Liver (tissue), 10 donors: ENCODE measurements at places on chromosomes 7 and 10. TPM values are rescaled to one million over a fixed set of nuclear protein-coding genes. Genes with fewer than 3 reads are reported as not detected.

CPXM2 gene
- polyA plus RNA-seq, result 0.21 TPM

LRRC4 gene
- polyA plus RNA-seq, result 1.6 TPM

SPDYE1 gene
- not detected for polyA plus RNA-seq

DNA sequence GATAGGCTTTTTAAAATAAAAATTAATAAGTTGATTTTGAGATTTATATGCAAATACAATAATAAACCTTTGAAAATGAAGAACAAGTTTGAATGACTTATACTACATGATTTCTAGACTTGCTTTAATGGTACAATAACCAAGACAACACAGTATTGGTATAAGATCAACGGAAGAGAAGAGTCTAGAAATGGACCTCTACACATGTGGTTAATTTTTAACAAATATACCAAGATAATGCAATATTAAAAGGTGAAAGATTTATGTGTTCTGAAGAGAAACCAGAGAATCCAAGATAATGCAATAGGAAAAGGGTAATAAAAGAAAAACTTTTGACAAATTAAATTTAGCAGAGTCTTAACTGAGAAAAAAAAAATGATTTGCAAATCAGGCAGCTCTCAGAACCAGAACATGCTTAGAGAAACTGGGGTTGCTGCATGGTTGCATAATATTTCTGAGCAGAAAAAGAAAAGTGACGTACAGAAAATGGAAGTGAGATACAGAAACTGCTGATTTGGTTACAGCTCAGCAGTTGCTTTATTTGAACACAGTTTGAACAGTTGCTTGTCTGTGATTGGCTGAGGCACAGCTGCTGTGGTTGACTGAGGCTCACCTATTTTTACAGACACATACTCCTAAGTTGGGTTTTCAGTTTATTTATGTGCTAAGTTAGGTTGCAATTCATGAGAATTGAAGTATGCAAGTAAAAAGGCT lies 365.9 kb downstream of the CRPPA start:
- DNase-seq, result no peak

DNA sequence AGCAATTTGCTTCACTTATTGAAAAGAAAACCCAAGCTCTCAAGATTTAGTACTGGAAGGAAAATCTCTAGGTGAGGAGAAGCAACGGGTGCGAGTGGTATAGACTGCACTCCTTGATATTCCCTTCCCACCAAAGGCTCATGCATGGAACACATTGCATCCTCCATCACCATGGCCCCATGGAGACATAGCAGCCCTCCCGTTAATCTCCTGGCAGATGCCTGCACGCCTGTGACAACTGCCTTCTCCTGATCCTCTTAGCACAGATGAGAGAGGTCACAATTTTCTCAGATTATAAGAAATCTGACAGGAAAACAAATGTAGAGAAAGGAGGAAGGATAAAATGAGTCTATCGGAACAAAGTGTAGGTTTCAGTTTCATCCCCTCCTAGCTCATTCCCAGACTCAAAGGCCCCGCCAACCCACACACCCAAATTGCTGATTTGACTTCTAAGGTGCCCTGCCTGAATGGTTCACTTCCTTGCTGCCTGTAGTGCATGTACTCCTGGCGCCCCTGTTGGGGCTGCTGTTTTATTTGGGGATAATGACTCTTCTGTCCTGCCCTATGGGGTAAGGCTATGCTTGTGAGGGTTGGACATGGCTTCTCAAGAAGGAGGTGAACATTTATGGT lies 50.0 kb downstream of the PLXNA4 start:
- no peak for DNase-seq

DNA sequence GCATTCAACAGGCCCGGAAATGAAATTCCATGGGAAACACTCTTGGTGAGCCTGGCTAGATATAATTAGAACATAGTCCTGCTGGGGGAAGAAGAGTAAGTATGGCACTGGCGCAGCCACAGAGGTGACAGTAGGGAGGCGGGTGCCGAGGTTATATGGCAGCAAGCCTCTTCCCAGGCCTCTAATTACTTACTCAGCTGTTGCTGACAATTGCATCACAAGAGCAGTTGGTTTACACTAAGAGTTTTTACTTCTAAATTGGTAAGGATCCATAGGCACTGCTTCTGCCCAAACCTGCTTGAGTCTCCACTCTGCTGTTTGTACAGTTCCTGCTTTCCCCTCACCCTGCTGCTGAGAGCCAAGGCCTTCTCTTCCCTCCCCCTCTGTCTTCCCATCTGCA lies 93.3 kb upstream of the DUSP5 start:
- DNase-seq, result no peak

DNA sequence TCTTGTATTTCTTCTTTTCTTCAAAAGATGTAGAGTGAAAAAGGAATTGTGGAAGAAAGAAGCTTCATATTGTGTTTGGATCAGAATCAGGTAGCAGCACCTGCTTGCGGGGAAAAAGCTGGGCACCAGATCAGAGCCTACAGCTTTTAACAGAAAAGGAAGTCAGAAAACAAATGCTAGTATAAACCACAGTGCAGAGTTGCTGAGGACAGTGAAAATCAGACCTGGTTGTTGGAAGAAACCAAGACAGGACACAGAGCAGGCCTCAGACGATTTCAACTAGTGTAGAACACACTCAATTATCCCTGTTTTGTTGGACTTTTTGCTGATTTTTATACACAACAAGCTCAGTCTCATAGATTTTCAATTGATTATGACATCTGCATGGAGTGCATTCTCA lies 221.4 kb downstream of the PTN start:
- no peak for DNase-seq

GRCh38 chr10:7618461-7618860 lies 48.3 kb downstream of the ITIH5 start:
- DNase-seq, result no peak

- DNase-seq, result no peak
Observed at GRCh38 chr10:100528123-100528886, 1.4 kb downstream of the NDUFB8 start.
